ENCODE measurements at places on chromosomes 16 and 17.
A peak's percentile ranks its signal among the peaks of the same experiment; 100 is the strongest.

- no peak for DNase-seq
Measured at GRCh38 chr16:28984619-28985135, at the start of gene LAT. TSS of gene LAT (plus strand) at chr16:28985052. CDS start at chr16:28985418, 366 bp downstream.

GRCh38 chr16:70320121-70320520, 21.1 kb downstream of the DDX19B start:
- no peak for DNase-seq

GRCh38 chr16:53091466-53092211, 36.8 kb downstream of the CHD9 start:
- peak; percentile 91 for DNase-seq

- no peak for DNase-seq
Measured at GRCh38 chr17:73650140-73650539, 5.9 kb upstream of the SDK2 start.

GRCh38 chr16:49696414-49697101, 159.4 kb downstream of the ZNF423 start:
- DNase-seq: no peak

DNA sequence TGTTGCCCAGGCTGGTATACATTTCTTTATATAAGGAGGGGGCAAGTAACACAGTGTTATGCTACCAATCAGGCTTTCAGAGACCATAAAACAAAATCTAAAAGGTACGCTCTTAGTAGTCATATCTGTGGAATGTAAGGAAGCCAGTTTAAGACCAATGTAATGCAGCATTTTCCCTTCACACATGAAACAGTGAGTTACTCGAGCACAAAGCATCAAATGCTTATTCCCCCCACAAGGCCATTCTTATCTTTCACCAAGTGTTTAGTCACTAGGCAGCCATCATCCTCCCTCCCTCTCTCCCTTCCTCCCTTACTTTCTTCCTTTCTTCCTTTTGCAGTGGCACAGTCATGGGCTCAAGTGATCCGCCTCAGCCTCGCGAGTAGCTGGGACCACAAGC, 12.8 kb downstream of the HMOX2 start:
- DNase-seq: no peak

- DNase-seq: no peak
Measured at GRCh38 chr17:41177727-41178271, at the start of gene KRTAP4-2. TSS of gene KRTAP4-2 (minus strand) at chr17:41178221. CDS start at chr17:41178164, 57 bp downstream.

DNA sequence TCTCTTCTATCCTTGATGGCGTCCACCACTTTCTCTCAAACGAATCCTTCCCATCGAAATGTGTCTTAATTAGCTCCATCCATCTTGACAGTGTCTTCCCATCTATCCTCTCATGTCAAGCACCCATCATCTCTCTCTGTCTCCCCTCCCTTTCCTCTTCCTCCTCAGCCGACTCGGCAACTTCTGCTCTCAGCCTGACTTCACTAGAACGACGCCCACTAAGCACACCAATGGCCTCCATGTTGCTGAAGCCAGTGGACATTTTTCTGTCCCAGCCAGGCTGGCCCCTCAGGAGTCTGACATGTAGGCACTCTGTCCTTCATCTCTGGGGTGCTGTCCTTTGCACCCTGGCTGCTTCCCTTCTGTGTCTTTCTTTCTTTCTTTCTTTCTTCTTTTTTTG, 2.5 kb upstream of the SPATA20 start:
- no peak for DNase-seq

GRCh38 chr16:29678691-29679267, at the start of gene QPRT:
TSS of gene QPRT (plus strand) at chr16:29679180. CDS start at chr16:29679198, 18 bp downstream.
- DNase-seq: no peak

DNA sequence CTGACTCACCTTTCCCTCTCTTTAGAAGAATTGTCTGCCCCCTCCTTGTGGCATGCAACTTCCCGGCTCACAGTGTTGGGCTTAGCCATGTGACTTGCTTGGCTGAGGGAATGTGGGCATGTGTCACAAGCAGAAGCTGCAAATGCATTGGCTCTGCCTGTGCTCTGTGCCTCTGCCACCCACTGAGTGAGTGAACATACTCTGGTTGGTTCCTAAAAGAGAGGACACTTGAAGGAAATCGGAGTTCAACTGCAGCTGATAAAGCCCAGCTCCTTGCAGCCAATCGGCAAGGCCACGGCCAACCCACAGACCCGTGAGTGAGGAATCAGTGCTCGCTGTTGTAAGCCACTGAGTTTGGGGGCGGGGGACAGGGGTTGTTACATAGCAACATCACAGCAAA, 10.9 kb upstream of the GINS2 start:
- no peak for DNase-seq

GRCh38 chr17:80850817-80851216, 140.8 kb upstream of the CHMP6 start:
- DNase-seq: no peak

- no peak for DNase-seq
Measured at GRCh38 chr16:10332241-10332640, 53.6 kb upstream of the ATF7IP2 start.

GRCh38 chr16:68146585-68146984, 61.4 kb downstream of the NFATC3 start:
- no peak for DNase-seq

GRCh38 chr17:75875940-75876189, 2.5 kb downstream of the TRIM47 start:
- DNase-seq: no peak

GRCh38 chr16:13186813-13187212, 285.4 kb downstream of the SHISA9 start:
- DNase-seq: no peak

- no peak for DNase-seq
Measured at GRCh38 chr17:53626286-53626685, 196.4 kb upstream of the KIF2B start.

- DNase-seq: no peak
Measured at GRCh38 chr16:27319257-27319965, 5.6 kb downstream of the IL4R start.

- DNase-seq: no peak
Measured at GRCh38 chr17:16081507-16082087, 82.0 kb downstream of the TTC19 start.

GRCh38 chr16:86404678-86405077, 105.6 kb upstream of the FOXF1 start:
- no peak for DNase-seq

GRCh38 chr16:49919327-49919726, 63.4 kb upstream of the ZNF423 start:
- DNase-seq: no peak

DNA sequence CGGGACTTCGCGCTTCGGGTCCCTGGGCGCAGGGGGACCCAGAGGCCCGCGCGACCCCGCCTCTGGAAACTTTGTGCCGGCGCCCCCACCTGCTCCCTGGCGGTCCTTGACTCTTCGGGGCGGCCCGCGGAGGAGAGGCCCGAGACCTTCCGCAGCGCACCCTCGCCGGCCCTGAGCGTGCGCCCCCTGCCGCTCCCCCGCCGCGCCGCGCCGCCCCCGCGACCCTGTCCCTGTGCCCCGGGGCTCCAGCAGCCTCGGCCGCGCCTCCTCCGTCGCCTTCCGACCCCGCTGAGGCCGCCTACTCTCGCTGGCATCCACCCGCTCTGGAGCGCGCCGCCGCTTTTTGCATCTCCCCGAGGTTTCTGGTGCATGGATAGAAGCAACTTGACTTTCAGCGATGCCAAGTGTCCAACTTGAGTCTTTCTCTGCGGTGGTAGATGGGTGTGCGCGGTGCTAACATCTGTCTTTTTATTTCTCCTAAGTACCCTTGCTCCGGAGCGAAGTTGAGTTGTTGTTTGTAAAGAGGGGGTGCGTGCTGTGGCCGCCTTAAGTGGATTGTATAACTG, 414 bp downstream of the DUSP14 start:
- DNase-seq: peak; percentile 47

GRCh38 chr17:80265205-80266068, 4.8 kb downstream of the RNF213 start:
- no peak for DNase-seq

DNA sequence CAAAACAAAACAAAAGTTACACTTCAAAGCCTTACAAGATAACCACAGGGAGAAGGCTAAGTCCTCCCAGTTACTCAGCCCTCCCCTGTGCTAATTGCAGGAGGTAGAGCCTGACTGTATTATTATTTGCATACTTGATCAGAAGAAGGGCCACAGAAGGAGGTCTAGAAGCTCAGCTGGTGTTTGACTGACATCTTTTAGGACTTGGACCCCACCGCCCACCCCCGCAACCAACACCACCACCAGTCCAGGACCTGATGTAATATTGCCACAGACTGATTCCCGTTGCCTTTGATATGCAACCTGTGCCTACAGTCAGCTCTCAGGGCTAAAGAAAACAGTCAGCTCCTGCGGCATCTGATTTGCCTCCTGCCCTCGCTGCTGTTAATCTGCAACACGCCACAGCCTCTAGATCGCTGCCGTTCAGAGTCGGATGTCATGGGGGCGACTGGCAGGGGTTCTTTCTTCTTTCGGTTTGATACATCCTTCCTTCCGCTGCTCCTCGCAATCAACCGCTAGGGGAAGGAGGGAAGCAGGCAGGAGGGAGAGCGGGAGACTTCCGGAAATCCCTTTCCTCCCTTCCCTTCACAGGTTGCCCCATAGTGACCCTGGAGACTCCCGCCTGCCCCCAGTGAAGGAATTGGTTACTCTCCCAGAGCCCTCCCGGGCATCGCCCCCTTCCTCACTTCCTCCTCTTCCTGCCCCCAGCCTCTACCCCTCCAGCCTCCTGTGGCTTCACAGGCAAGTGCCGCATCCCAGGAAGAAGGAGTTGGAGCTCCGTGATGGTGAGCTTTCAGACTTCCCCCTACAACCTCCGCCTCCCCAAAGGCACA, 90.5 kb upstream of the SOX9 start:
- no peak for DNase-seq

DNA sequence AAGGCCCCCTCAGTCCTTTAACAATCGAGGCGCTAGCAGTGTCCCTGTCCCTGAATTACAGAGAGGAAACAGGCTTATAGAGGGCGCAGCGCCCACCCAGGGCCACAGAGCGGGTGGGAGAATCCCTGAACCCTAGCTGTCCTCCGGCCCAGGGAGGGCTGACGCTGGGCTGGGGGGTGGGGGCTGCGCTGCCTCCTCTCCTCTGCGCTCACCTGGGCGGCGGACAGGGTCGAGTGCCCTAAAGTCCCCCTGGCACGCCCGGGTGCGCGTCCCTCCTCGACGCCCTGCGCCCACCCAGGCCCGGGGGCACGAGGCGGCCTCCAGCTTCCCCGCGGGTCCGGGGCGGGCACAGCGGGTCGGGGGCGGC, 200.4 kb upstream of the N4BP1 start:
- no peak for DNase-seq

DNA sequence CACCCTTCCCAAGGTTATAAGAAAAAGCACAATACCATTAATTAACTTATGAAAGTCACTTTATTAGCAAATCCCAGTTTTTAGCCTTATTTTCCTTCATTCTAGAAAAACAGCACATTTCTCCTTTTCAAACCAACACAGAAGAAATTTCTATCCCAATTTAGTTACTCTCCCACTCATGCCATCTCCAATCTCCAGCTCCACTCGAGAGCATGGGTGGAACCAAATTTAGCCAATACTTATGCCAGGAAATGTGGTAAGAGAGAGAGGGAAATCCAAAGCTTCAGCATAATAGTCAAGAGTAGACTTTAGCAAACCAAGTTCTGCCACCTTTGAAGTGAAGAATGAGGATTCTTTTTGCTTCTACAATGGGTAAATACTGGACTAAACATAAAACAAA, 288.8 kb downstream of the KIF2B start:
- DNase-seq: no peak

DNA sequence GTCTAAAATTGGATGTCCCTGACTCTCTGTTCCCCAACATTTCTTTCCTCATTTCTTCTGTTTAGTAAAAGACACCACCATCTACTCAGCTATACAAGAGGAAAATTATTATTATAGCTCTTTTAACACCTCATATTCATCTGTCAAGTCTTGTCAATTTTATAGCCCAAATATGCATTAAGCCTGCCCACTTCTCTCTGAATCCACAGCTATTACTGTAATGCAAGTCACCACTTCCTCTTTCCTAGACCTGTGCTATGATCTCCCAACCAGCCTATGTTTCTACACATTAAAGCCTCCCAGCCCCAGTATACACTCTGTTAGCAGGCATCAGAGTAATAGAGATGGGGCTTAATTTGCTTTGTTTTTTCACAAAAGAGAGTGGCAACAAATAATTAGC, 252.9 kb downstream of the GRIN2A start:
- no peak for DNase-seq

DNA sequence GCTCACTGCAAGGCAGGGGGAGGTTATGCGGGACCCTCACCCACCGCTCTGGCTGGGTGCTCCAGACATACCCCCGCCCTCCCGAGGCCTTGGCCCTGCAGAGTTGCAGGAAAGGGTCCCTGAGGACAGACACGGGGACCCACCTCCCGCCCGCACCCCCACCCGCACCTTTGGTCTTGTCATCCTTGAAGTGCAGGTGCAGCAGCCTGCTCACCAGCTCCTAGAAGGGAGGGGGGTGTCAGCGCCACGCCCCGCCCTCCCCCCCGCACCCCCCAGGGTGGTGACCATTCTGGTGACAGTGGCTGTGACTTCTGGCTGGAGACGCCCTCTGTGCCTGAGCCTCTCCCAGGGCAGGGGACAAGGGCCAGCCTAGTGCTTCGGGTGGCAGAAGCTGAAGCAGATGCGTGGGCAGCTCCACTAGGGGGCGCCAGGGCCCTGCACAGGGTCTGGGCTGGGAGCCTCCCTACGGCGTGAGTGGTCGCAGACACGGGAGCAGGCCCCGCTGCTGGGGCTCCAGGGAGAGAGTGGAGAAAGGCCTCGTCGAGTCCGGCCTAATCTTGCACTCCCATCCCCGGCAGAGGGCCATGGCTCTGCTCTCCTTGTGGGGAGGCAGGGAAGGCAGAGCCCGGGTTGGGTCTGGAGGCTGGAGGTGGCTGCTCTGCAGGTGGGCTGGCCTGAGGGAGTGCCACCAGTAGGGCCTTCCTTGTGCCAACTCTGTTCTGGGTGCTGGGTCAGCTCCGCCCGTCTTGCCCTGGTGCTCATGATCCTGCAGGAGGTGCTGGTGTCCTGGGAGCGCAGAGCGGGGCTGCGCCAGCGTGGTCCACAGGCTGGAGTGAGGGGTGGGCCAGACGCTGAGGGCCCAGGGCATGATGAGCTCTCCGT, 2.7 kb downstream of the CENPX start:
- no peak for DNase-seq

DNA sequence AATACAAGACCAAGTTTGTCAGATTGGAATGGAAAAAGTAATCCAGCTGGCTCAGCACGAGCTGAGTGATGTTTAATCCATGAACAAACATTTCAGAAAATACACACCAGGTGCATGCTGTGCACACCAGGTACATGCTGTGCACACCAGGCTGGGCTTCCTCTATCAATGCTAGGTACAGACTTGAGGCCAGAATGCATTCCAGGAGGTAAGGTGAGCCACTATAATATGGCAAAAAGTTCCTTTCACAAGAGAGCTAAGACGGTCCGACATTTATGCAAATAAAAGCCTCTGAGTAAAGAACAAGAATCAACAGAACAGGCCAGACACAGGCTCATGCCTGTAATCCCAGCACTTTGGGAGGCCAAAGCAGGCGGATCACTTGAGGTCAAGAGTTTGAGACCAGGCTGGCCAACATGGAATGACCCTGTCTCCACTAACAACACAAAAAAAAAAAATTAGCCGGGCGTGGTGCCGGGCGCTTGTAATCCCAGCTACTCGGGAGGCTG, 128.2 kb downstream of the ZNF778 start:
- no peak for DNase-seq
